Activated CD4-positive, alpha-beta T cell treated with anti-CD3 and anti-CD28 coated beads, Interleukin-2, amount 50 U/mL, for 16 hours (primary cell): ENCODE measurements at places on chromosomes 7 and 10.

DNA sequence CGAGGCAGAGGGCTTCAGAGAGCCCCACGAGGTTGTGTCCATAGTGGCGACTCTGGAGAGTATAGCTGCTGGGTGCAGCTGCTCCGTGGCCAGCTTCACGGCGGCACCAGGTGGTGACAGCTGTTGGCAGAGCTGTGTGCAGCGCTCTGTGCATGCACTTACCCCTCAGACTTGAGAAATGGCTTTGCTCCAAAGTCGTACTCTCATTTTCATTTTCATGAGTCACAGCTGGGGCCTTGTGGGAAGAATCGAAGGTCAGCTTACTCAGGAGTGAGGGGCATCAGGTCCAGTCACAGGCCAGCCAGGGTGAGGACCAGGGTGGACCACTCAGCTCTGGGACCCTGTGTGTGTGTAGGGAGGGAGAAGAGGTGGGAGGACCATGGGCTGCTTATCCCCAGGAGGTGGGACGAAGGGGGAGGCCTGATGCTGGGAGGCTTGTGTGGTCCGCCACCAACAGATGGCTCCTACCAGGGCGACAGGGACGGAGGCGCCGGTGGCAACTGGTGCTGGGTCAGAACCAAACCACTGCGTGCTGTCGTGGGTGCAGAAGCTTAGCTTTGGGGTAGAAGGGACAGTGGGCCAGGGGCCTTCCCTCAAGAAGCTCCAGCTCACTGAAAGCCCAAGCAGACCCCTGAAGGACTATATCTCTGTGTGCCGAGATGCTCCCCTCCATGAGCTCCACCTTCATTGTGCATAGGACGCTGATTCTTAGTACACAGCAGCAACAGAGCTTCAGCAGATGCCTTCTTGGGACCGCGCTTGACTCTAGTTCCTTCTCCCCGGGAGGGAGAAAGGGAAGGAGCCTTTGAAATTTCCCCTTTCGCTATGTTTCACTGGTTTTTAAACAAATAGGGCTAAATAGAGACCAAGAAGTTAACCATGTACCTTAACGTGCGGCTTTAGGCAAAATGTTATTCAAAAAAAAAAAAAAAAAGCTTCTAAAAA is 225.0 kb downstream of the CELF2 start:
- DNase-seq: peak; percentile 46

DNA sequence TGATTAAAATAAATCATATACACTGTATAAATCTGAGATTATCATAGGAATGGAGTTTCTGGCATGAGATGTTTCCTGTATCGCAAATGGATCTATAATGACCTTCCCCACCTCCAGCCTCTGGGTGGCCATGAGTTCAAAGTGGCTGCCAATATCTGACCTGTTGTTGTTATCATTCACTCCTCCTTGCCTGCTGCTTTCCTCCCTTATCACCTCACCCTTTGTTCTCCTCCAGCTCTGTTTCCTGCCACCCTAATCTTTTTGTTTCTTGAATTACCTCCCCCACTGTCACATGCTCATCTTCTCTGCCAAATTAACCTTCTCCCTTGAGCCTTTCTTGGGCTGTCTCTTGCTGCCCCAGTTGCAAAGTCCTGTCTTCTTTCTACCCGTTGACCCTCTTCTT is 12.0 kb downstream of the SCD start:
- no peak for DNase-seq

- no peak for DNase-seq
Observed at GRCh38 chr10:62636825-62637248, 167.7 kb upstream of the ADO start.

- DNase-seq: peak; percentile 5
Observed at GRCh38 chr10:3526727-3527501, 258.1 kb downstream of the KLF6 start.

GRCh38 chr7:44282601-44283171 is 42.7 kb downstream of the CAMK2B start:
- no peak for DNase-seq

- peak; percentile 50 for DNase-seq
Observed at GRCh38 chr7:20240080-20240926, 23.1 kb upstream of the MACC1 start.

- no peak for DNase-seq
Observed at GRCh38 chr10:72588266-72588665, 37.6 kb downstream of the MICU1 start.

- no peak for DNase-seq
Observed at GRCh38 chr7:91352091-91352490, 87.9 kb downstream of the FZD1 start.
